ENCODE measurements at places on chromosomes 6 and 20. TPM values are rescaled to one million over a fixed set of nuclear protein-coding genes. Genes with fewer than 3 reads are reported as not detected.

The ZSCAN23 gene
- 0.25 TPM for total RNA-seq

The ZNF311 gene
- 0.11 TPM for total RNA-seq

The MEP1A gene
- not detected for total RNA-seq

The SLC17A1 gene
- total RNA-seq, result not detected

The C20orf204 gene
- total RNA-seq, result 0.66 TPM

The OXT gene
- not detected for total RNA-seq

The EDN1 gene
- total RNA-seq, result 9.6 TPM

The CRISP3 gene
- total RNA-seq, result not detected

The FERMT1 gene
- total RNA-seq, result 0.36 TPM

The MYO6 gene
- total RNA-seq, result 1.6 TPM

DNA sequence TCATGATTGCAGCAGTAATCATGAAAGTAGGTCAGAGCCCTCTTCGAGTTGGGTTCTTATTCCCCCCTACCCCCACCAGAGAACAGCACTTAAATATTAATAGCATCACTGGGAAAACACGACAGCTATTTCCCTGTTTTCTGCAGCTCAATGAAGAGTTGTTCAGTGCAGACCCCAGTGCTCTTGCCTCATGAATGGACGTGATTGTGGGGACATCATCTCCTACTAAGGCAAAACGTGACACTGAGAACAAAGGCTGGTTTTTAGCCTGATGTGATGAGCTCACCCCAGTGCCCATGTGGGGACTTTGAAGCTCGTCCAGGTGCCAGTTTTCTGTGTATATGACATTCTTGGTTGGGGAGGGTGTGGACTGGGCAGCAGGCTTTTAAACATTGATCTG, 105.9 kb downstream of the SLC35F1 start:
- no peak for DNase-seq

GRCh38 chr6:154012852-154013251, 26.2 kb upstream of the OPRM1 start:
- no peak for DNase-seq

DNA sequence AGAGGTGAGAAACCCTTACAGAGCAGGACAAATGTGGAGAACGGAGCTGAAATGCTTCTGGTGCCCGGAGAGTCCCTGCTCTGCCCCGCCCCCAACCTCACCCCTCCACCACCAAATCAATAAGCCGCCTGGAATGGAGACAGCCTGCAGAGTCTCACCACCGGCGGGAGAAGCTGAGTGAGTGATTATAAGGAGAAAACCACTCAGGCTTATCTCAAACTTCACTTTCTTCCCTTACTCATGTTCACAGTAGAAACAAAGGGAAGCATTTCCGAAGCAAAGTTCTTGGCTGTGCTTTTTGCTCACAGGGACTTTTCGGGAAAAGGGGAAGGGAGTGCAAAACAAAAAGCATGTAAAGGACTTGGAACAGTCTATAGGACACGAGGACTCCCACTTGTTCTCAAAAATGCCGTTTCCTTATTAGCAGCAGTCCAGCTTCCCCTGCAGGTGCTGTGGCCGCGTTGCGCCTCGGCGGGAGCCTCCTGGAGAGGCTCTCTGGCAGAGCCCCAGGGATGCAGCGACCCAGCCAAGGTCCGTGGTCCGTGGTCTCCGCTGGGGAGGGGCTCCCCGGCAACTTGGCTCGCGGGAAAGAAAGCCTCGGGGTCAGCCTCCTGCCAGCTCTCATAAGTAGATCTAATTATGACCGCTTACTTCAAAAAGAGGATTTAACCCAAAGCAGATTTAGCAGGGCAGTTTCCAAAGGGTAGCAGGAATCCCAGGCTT, 64.8 kb upstream of the TMEM30A start:
- DNase-seq, result no peak

GRCh38 chr6:111748231-111748647, 125.0 kb downstream of the FYN start:
- no peak for DNase-seq

DNA sequence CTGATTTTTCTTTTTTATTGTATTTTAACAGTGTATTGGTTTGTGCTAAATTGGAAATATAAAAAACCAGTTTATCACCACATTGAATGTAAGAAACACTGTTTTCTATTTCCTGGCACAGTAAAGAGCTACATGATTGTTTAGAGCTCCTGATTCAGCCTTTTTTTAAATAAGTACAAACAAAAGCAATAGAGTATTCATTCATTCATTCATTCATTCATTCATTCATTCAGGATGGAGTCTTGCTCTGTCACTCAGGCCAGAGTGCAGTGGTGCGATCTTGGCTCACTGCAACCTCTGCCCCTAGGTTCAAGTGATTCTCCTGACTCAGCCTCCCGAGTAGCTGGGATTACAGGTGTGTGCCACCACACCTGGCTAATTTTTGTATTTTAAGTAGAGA, 96.8 kb upstream of the SCGN start:
- no peak for DNase-seq

DNA sequence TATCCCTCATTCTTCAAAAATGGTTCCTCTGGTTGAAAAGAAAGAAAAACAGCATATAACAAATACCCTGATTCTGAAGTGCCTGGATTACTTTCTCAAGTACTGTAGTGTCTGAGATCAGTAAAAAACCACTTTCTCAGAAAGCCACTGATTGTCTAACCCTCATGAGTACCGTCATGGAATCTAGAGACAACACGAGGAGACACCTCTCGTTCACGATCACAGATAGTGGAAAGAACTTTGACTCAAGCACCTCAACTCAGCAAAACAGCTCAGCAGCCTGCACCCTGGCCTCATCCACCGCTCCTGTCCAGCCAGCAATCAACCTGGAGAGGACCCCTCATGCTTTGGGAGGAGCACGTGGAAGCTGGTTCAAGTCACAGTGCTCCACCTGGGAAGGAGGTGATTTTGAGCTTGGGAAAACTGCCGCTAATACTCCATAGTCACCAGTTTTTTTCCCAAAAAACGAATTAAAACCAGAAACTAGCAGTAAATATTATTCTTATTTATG, 1.0 kb downstream of the SCML4 start:
- DNase-seq, result no peak

DNA sequence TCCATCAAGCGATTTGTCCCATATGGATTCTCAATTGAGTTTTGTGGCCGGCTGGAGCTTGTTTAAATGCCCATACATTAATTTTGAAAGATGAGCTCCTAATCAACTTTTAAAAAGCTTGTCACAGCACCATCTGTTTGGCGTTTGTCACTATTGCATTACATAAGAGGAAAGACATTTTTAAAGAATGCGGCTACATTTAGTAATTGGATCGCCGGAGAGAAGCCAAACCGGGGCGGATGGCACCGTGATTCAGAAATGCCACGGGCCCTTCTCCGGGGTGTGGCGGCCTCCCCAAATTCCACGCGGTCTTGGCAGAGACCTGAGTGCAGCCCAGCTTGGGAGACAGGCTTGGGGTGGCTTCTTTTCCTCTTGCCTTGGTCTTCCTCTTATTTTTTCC, 67.7 kb upstream of the ZNFX1 start:
- no peak for DNase-seq

DNA sequence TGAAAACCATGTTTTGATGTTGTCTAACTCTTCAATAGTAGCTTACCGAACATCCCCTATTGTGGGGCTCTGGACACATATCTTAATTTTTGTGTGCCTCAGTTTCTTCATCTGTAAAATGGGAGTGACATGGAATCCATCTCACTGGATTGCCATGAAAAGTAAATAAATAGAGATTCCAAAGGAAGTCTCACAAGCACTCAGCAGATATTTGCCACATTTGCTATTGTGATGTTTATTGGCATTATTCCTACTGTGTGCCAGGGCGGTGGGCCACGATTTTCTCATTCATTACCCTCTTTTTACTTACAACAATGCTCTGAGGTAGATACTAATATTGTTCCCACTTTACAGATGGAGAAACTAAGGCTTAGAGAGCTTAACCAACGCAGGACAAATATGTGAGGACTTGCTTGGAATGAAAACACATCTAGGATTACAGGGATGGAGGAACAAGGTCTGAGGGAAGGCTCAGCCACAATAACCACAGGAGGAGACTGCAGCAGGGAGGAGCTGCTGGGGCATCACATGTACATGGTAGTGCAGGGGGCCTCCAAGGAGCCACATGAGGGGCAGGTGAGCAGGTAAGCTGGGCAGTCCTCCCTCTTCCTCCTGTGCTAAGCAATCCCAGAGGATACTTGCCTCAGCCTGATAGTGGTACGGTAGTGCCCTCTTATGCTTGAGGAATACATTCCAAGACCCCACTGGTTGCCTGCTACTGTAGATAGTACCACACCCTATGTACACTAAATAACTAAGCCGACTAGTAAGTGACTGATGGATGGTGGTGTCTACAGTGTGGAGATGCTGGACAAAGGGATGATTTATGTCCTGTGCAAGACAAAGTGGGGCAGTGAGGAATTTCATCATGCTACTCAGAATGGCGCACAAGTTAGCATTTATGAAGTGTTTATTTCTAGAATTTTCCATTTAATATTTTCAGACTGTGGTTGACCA, 176.9 kb downstream of the FOXA2 start:
- no peak for DNase-seq

GRCh38 chr6:45477278-45477677, 99.5 kb upstream of the SUPT3H start:
- no peak for DNase-seq

- no peak for DNase-seq
These were observed 50.9 kb upstream of the DACT2 start for GRCh38 chr6:168370310-168370991.

GRCh38 chr6:111573131-111573883, 32.4 kb downstream of the TRAF3IP2 start:
- no peak for DNase-seq

- no peak for DNase-seq
These were observed 19.9 kb upstream of the NUS1 start for GRCh38 chr6:117655380-117655779.

DNA sequence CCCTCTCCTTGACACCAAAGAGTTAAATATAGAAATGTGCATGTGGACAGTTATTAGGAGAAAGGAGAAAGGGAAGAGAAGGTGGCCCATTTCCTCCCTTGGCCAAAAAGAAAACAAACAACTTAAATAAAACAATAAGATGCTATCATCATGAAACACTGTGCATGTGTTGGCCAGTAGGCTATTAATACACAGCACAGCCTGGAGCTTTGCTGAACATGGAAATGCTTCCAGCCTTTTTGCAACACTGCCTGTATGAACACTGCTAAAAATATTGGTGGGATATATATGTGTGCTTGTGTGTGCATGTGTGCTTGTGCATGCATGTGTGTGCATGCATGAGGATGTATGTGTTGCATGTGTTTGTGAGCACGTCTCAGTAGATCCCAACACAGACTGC, 100.4 kb downstream of the LY86 start:
- DNase-seq, result no peak

GRCh38 chr6:87829622-87830121, 127.6 kb upstream of the AKIRIN2 start:
- DNase-seq, result no peak

DNA sequence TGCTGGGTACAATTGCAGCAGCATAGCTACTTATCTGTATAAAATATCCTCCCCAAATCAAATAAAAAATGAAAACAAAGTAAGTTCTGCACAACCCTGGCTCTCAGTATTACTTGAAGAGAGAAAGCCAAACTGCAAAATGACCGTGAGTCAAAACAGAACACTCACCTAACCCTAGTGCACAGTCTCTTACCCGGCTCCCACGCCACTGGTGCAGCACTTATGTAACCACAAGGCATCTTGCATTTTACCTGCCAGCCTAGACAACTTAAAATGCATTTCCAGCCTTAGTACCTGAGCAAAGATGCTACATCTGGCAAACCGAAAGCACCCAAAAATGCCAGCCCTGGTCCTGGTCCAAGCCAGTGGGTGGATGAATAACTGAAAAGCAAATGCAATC, 12.4 kb upstream of the SIRPB1 start:
- DNase-seq, result no peak

DNA sequence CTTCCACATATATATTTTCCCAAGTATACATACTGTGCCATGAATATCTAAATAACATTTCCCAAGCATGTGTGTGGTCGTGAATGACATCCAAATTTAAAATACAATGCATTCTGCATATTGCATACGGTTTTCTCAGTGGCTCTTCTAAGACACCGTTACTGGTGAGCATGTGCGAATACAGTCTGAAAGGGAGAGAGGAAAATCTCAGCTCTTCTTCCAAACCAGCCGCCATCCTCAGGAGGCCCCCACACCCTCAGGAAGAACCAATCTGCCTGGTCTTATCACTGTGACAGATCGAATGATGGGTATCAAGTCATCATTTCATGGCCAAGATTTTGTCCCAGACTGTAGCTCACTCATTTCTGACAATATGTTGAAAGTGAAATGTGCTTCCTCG, 50.7 kb downstream of the ADAT2 start:
- DNase-seq, result no peak

GRCh38 chr20:23074052-23074451, 12.1 kb downstream of the CD93 start:
- no peak for DNase-seq

DNA sequence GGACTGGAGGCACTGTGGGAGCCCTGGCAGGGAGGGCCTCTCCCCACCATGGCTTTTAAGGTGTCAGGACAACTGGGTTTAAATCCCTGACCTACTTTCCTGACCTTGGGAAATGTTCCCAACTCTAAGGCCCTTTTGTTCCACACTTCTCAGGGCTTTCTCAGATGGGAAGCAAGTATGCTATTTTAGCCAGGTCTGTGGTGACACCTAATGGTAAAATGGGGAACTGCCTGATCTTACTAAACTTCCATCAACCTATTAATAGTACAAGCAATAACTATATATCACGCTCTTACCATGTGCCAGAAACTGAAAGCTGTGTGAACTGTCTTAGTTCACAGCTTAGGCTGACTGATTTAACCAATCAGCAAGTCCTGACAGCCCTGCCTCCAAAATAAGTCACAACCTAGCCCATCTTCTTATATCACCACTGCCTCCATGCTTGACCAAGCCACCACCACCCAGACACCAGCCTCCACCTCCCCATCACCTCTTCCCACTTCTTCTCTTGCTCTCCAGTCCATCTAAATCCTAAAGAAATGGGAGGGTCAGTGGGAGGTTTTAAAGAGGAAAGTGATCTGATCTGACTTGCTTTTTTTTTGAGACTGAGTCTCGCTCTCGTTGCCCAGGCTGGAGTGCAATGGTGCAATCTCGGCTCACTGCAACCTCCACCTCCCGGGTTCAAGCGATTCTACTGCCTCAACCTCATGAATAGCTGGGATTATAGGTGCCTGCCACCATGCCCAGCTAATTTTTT, 6.9 kb upstream of the BLCAP start:
- DNase-seq, result no peak

DNA sequence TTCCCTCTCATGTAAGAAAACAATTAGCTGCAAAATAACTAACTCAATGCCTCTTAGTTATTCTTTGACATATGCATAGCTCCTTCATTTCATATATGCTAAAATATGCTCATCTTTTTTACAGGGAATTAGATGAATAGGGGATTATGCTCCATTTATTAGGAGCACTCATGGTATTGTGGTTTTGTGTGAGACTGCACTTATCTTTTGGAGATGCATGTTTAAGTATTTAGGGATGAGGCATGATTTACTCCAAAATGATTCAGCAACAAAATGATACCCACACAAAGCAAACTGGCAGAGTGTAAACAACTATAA, 8.8 kb downstream of the BNIP5 start:
- no peak for DNase-seq

- DNase-seq, result no peak
These were observed 16.5 kb upstream of the EFHC1 start for GRCh38 chr6:52403627-52404026.

Data from gastrocnemius medialis (tissue), 4 donors.